NCI-H510A (cell line): ENCODE measurements at places on chromosomes 16 and 17.

GRCh38 chr16:85485379-85485778 is 127.7 kb upstream of the GSE1 start:
- no peak for DNase-seq

DNA sequence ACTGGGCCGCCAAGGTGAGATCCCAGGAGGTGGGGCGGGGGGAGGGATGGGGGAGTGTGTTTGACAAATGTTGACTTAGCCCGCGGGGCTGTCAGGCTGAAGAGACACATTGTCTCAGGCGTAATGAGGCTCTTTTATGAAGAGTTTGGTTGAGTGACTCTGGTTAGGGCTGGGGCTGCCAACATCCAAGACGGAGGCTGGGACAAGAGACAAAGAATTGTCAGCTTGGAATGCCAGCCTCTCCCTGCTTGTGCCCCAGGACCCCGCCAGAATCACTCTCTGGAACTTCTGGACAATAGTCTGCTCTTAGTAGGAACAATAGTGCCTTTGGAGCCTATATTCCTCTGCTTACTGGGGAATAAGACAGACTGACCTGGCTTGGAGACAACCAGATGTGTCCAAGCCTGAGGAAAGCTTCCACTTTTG is 24.0 kb downstream of the PCTP start:
- DNase-seq, result peak; percentile 38

DNA sequence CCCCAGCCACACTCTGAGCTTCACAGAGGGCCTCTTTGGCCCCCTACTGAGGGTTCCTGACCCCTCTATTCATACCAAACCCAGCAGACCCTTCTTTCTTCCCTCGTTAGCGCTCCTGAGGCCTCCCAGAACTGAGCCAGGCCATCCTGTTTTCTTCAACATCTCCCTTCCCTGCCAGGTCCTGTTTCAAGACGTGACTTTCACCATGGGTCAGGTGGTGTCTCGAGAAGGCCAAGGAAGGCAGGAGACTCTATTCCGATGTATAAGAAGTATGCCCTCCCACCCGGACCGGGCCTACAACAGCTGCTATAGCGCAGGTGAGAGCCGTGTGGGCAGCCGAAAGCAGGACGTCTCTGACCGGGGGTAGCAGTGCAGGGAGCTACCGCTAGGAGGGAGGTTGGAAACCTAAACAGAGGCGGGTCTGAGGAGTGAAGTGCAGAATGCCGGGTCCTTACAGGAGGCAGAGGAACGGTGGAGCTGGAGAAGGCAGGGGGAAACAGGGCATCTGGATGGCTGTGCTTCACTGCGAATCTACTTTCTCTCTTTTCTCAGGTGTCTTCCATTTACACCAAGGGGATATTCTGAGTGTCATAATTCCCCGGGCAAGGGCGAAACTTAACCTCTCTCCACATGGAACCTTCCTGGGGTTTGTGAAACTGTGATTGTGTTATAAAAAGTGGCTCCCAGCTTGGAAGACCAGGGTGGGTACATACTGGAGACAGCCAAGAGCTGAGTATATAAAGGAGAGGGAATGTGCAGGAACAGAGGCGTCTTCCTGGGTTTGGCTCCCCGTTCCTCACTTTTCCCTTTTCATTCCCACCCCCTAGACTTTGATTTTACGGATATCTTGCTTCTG is 1.3 kb upstream of the SENP3 start:
- DNase-seq, result peak; percentile 56

DNA sequence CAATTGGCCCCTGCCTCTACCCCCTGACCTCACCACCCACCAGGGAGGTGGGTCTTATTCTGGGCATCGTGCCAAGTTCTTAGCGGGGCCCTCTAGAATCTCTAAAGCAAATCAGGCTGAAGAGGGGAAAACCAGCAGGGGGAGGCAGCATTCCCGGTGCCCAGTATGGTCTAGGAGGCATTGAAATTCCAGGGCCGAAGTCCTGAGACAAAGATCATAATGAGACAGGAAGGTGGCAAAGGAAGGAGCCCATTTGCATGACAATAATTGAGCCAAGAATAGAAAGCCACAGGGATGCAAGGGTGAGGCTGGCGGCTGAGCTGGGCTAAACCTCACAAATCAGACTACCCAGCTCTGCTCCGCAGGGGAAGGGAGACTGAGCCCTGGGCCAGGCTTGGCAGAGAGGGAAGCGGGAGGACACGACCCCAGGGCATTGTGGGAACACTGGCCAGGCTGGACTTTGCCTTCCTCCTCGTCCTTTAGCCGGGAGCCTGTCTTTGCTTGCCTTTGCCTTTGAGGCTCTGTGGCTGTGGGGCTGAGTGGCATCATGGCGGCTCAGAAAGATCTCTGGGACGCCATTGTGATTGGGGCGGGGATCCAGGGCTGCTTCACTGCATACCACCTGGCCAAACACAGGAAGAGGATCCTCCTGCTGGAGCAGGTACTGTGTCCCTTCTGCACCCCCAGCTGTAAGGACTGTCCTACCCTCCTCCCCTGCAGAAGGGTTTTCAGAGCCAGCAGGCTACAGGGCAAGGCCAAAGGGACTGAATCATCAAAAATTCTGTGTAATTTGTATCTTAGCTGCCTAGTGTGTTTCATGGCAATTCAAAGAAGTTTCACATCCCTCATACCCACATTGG is at the start of gene PIPOX:
Gene PIPOX, plus strand, starts transcription at position 463 of the 860 bp plus-strand sequence. Its CDS starts 85 bp downstream, at position 548.
- peak; percentile 83 for DNase-seq

DNA sequence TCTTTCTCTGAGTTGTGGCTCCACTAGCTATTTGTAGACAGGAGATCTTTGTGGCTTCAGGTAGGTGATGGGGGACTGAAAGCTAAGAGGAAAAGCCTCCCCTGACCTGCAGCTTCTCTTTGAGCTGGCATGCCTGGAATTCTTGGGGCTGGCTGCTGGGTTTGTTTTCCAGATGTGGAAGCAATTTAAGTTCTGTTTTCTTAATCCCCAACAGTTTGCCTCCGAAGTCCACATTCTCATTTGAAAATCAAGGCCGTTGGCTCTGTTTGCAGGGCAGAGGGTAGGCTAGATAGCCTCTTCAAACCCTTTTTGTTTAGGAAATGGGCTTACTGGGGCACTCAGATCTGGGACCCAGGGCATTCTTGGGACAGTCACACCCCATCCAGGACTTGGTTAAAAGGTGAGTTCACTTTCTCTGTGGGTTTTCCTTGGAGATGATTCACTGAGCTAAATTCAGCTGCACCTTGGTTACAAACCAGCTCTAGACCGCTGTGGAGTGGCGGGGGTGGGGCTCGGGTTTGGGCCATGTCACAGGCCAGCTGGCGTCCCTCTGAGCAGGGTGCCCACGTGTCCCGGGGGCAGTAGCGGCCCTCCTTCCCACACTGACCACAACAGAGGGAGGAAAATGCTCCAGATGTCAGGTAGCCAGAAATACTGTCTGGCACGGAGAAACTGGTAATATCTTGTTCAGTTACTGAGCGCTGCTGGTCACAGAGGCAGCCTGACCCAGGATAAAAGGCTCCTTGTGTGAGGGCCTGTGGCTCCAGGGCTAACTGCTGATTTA is 108.5 kb downstream of the RAB11FIP4 start:
- DNase-seq, result no peak

GRCh38 chr16:85042606-85043005 is 15.0 kb downstream of the KIAA0513 start:
- no peak for DNase-seq

GRCh38 chr16:29012913-29013553 is 28.2 kb downstream of the LAT start:
- DNase-seq, result no peak

DNA sequence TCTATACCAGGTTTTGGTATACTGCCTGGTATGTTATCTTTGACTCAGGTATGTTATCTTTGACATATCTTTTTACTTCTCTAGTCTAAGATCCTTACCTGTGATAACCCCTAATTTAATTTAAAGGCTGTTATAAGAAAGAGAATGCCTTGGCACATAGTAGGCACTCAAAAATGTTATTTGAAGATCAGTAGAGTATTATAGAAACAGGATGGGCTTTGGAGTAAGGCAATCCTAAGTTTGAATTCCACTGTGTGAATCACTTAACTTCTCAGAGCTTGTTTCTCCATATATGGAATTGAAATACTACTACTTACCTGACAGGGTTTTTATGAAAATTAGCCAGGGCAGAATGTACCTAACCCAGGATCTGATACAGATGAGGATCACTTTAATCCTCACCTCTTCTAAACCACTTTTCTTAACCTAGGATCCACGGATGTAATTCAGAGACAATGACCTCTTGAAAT is 1.2 kb downstream of the BRIP1 start:
- no peak for DNase-seq

DNA sequence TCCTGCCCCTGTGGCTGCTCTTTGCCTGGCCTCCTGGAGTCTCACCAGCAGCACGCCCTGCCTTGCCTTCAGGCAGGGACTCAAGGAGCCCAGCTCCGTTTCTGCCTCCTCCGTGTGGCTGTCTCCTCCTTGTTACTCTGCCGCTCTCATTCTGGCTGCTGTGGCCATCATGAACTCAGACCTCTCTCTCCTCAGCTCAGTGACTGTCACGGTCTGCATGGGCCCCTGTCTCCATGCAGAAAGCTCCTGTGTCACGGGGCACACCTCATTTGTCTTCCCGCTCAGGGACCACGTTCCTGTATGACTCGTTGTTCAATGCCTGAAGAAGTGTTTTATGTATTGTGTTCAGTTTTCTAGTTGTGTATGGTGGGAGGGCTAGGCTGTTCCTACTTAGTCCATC is 25.3 kb downstream of the RPTOR start:
- DNase-seq, result no peak

DNA sequence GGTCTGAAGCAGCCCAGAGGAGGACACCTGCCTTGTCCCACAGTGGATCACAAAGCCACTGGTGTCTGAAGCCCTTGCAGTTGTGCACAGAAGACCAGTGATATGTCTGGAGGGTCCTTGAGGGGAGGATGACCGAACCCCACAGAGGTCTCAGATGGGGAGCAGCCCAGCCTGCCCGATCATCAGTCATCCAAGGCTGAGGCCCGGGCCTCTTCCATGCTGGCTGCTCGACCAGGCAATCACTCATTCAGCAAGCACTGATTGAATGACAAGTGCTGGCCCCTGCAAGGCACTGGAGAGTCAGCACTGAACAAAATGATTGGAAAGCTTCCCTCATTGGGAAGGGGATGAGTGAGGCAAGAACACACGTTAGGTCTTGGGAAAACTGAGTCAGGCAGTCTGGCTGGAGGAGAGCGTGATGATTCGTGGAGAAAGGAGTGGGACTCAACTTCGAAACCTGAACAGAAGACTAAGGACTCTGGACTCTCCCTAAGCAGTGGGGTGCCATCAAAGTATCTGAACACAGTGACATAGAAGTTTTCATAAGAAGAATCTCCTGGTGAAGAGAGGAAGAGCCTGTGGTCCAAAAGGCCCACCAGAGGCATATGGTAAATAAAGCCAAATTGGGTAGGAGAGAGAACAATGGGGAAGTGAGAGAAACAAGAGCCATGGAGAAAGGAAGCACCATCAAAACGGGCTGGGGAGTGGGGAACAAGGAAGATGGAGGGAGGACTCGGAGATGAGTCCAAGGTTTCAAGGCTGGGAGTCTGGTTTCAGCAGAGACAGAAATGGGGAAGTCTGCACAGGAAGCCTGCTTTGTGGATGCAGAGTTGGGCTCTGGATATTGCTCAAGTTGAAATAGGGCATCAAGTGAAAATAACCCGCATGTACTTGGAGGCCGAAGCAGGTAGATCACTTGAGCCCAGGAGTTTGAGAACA is 10.2 kb downstream of the PIK3R5 start:
- no peak for DNase-seq

- no peak for DNase-seq
These were observed 6.7 kb upstream of the ZDHHC1 start for GRCh38 chr16:67423015-67423414.

GRCh38 chr17:77190576-77190975 is 49.8 kb downstream of the SEC14L1 start:
- DNase-seq, result no peak

DNA sequence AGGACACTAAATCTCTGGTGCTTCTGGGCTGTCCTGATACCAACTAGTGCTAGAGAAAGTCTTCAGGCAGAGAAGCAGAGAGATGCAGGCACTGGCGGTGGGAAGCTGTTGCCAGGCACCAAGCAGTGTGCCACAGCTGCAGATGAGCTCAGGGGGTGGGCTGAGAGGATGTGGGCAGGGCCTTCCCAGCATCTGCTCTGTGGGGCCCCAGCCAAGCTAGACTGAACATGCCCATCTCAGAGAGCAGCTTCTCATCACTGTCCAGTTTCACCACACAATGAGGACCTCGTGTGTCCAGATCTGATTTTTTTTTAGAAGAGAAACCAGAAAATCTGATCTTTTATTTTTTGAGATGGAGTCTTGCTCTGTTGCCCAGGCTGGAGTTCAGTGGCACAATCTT is 17.1 kb downstream of the PSKH1 start:
- peak; percentile 39 for DNase-seq

DNA sequence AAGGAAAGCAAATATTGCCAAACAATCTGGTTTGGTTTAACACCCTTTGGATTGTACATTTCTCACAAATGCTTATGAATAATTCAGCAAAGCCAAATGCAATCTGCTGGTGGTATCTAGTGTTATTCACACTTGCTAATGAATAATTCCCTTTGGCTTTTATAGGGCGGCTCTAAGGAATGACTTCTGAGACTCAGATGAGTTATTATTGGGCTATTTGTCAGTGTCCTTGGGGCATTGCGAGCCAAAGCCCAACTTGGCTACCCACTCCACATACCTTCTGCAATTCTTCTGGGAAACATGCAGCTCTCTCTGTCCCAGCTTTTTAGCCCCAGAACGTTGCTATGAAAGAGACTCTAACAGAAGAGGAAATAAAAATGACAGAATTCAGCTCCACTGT is 41.1 kb downstream of the FTO start:
- no peak for DNase-seq

GRCh38 chr17:2304931-2305330 is 1.2 kb downstream of the SRR start:
- no peak for DNase-seq

GRCh38 chr16:86479419-86479818 is 30.9 kb upstream of the FOXF1 start:
- DNase-seq, result no peak

DNA sequence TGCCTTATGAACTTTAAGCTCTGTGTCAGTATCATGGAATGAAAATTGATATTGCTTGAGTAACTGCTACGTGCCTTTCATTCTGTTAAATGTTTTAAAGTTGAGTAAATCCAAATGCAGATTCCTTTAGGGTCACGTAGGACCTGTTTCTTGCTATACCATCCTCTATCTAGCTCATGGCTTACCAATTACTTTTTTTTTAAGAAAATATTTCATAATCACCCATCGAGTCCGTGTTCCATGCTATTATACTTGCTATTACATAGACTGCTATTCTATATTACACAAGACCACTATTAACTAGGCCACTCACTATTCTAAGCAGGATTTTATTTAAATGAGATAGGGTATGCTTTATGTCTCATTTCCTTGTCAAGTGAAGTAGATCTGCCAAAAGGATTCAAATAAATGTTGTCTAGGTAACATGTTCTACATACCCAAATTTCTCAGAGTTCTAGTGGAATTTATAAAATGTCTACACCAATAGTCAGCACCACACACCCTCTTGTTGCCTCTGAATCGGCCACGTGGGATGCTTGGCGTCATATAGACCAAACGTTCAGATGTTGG is 11.9 kb downstream of the ANKFN1 start:
- no peak for DNase-seq

DNA sequence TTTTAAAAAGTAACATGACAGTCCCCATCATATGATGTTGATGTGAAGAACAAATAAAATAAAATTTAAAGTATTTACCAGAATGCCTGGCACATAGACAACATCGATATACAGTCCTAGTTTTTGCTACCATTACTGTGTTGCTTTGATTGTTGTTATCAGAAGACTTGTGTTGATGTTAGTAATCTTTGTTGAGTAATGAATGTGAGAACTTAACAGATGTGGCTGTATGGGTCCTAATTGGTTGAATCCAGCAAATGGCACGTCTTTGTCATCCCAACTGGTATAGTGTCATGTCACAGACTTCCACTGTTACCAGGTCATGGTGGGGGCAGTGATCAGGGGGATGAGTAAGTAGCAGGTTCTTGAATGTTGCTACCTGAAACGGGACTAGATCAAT is 1151.4 kb upstream of the CDH8 start:
- no peak for DNase-seq
